Gastroesophageal sphincter (tissue), 4 donors: ENCODE measurements at places on chromosomes 2 and 18. TPM values are rescaled to one million over a fixed set of nuclear protein-coding genes. Genes with fewer than 3 reads are reported as not detected.

DNA sequence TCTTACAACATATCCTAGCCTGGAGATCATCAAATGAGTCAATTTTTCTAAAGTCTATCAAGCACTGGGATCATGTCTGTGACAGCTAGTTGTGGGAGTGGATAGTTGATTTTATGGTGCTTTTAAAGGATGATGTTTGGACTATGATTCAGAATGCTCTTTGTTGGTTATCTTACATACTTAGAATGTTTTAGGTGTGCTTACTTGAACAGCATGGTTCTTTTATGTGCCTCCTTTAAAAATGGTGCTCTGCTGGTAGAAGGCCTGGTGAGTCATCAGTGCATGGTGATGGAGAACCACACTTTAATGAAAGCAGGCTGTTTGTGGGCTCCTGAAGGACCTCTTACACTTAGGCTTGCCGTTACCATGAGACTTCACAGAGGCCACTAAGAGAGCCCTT, 682.7 kb upstream of the FANCL start:
- ATAC-seq, result no peak

- peak; percentile 31 for ATAC-seq
Observed at GRCh38 chr2:201130524-201131186, 14.7 kb downstream of the CFLAR start.

LYPD6 gene
- 3.9 TPM for total RNA-seq

CCDC102B gene
- 4.7 TPM for total RNA-seq
